ENCODE measurements at places on chromosomes 3 and 15.

DNA sequence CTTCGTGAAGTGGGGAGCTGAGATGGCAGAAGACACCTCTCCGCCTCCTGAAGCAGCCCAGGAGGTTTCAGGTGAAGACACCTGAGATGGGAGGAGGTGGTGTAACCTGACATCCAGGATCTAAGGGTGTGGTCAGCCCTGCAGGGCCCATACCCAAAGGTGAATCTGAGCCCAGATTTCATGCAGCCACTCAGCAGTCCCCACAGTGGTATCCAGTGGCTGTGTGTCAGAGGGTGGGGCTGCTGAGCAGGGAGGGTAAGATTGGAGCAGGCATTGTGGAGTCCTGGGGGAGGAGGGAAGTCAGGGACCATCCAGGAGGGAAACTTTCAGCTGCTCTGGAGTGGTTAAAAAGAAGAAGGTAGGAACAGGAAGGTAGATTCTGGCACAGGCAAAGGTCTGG lies 46.0 kb upstream of the SMAD6 start:
- no peak for DNase-seq

DNA sequence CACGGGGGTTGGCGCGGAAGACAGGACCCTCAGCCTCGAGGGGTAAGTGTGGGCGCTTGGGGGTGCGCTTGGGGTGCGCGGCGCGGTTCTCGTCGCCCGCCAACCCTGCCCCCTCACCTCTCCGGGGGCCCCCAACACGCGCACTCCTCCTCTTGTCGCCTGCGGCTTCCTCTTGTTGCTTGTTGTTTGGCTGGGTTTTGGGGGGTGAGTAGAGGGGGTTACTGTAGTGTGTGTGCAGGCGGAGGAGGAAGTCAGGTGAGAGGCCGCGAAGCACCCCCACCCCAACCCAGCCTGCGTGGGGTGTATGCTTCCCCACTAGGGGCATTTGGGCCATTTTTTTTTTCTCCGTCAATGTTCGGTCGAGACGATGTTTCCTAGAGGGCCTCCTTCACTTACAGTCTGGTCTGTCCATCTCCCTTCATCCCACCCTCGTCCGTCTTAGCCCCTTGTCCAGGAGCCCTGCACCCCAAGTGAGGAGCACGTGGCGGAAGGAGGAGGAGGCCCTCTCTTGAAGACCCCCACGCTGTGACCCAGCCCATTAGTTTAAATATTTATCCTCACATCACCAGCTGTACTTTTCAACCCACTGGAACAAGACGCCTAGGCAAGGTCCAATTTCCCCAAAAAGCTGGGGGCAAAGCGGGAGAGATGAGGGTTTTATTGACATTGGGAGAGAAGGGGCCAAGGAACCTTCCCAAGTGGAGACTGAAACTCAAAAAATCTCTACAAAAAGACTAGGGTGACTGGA lies 20.4 kb upstream of the SATB1 start:
- DNase-seq, result peak; percentile 50

DNA sequence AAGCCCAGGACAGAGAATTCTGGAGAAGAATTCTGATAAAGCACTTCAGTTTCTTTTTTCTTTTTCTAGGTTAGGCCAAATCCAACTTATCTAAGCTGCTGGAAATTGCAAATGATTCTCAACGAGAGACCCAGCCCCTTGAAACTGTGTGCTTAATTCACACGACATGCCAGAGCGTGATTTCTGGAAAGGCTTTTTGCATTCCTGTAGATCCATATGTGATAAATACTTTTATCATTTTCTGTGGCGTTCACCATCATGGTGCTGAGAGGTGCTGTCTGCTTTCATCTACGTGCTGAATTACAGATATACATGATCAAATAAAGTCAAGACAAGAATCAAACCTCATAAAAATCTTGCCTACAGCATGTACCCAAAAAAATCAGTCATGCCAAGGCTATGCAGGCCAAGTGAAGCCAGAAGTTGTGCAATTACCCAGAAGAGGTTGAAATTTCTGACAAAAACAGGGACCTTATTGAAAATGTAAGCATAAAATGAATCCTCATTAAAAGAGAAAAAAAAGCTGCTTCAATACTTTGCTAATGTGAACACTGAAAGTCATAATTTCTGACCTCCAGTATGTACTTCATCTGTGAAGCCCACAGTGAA lies 10.8 kb upstream of the MEF2A start:
- DNase-seq, result no peak

DNA sequence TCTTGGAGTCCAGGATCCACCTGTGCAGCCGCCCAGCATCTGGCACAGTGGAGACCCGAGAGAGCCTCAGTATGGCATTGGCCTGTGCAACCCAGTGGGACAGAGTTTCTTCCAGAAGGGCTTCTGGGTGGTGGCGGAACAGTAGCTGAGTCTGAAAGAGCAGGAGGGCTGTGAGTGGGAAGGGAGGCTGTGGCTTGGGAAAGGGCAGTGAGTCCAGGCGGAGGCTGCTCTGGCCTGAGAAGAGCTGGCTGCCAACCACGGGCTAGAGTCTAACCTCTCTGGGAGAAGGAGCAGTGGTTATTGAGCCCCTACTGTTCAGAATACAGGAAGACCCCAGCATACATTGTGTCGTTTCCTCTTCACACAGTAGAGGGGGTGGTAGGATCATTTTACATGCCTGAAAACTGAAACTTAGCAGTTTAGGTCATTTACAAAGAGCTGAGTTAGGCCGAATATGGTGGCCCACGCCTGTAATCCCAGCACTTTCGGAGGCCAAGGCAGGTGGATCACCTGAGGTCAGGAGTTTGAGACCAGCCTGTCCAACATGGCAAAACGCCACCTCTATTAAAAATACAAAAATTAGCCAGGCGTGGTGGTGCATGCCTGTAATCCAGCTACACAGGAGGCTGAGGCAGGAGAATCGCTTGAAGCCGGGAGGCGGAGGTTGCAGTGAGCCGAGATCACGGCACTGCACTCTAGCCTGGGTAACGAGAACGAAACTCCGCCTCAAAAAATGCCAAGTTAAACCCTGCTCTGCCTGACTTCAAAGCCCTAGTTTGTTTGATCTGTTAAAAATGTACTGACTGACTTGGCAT lies 3.2 kb downstream of the AEN start:
- DNase-seq, result no peak

- DNase-seq, result no peak
Measured at GRCh38 chr15:70430069-70430468, 332.4 kb upstream of the TLE3 start.

GRCh38 chr15:69854521-69855181 lies 243.1 kb downstream of the TLE3 start:
- no peak for DNase-seq

- no peak for DNase-seq
Measured at GRCh38 chr3:128588147-128588546, 62.5 kb downstream of the RPN1 start.

- DNase-seq, result no peak
Measured at GRCh38 chr3:16280671-16281070, 15.7 kb downstream of the OXNAD1 start.

DNA sequence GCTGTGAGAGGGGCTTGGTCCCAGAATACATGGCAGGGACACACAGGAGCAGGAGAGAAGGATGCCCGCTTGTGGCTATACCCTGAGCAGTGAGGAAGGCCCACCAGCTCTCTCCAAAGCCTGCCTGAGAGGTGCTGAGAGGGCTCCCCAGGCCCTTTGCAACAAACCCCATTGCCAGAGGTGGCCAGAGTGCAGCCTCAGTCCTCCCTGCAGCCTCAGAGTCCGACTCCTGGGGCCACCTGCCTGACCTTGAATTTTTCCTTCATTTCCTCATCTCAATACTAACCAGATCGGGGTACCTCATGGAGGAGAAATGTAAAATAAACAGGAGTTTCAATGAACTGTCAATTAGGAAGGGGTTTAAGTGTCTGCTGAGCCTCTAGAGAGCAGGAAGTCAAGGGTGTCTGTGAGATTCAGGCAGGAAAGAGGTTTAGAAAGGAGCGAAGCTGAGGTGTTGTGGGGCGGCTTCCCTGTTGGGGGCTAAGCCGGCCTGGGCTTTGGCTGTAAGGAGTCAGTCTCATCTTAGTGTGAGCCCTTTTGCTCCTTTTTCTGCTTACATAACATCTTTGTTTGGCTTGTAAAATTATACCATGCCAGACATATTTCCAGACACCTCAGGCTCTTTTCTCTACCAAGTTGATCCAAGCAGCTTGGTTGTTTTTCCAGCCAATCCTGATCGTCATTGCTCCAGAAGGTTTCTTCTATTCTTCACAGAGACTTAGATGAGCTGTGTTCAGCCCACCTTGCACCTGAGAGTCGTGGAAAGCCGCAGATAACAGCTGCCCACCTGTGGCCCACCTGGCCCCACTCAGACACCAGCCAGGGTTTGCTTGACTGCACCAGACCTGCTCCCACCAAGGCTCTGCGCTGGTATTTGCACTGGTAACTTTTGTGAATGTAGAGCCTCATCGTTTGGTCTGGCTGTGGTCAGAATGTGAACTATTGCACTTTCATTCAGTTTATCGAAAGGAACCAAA lies 36.7 kb downstream of the CMTM7 start:
- DNase-seq, result no peak

DNA sequence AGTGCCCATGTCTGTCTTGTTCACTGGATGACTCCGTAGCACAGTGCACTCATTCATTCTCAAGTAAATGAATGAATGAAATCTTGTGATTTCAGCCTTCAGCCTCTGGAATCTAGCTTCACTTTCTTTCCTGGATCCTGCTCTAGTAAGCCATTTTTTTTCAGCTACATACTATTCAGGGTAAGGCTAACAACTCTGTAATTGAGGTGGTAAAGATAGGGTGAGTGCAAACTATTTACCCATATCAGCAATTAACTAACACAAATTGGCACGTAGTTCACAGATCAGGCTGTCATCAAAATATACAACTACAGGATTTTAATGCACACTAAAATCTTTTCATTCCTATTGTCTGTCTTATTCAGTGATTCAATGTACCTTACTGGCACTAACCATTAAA lies 195.1 kb upstream of the SLC2A2 start:
- no peak for DNase-seq

DNA sequence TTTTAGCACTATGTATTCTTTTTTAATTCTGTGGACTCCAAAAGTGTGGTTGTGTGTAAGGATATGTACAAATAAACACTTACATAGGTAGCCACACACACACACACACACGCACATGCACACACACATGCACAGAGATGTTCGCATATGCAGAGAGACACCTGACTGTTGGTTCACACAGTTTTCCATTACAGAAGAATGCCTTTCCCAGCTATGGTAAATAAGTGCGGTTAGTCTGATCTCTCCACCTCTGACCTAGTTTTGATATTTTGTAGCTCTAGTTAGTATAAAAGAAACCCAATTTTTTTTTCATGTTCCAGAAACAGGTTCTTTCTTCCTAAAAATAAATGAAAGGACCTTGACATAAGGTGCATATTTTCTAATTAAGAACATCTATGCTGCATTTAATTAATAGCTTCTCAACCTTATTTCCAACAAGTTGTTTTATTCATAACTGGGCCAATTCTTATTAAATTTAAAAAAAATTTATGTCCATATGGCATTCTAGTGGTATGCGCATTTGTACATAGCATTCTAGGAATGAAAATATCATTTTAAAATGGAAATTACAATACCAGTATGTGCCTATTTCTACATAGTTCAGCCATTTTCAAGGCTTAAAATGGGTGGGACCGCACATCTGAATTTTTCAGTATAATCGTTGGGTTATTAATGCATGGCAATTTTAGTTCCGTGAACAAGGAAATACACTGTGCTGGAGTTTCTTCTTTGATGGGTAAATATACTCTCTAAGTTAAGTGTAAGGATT lies 27.2 kb downstream of the TMEM108 start:
- no peak for DNase-seq

- no peak for DNase-seq
Measured at GRCh38 chr3:21645121-21645897, 105.7 kb downstream of the ZNF385D start.

DNA sequence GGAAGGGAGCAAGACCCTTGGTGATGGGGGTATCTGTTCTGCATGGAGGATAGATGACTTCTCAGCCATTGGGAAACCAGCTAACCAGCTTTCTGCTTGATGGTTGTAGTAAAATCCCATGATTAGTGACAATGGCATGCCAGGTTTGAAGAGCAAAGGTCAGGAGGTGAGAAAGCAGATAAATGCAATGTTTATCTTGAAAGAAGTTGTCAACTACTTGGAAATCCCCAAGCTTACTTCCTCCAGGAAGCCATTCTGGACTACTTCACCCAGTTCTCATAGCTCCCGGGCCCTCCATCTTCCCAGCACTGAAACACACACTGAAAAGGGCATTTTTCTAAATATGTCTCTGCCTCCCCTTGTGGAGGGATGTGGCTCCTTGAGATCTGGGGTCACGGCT lies 51.3 kb downstream of the SMAD3 start:
- no peak for DNase-seq

DNA sequence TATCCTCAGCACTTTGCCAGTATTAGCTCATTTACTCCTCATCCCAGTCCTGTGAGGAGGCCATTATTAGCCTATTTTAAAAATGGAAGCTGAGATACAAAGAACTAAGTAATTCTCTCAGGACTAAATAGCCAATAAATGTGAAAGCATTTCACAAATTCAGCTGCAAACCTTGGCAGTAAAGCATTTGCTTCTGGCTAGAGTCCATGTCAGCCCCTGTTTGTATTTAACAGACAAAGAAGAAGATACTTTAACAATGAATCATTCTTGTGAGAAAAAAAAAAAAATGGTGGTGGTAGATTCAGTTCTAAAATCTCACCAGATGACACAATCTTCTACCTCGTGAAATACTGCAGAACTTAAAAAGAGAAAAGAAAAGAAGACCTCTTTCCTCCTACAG lies 85.0 kb upstream of the CNTN6 start:
- DNase-seq, result no peak

- DNase-seq, result no peak
Measured at GRCh38 chr3:123684209-123684608, 99.4 kb upstream of the HACD2 start.

GRCh38 chr15:65927545-65927944 lies 58.3 kb downstream of the RAB11A start:
- DNase-seq, result no peak

DNA sequence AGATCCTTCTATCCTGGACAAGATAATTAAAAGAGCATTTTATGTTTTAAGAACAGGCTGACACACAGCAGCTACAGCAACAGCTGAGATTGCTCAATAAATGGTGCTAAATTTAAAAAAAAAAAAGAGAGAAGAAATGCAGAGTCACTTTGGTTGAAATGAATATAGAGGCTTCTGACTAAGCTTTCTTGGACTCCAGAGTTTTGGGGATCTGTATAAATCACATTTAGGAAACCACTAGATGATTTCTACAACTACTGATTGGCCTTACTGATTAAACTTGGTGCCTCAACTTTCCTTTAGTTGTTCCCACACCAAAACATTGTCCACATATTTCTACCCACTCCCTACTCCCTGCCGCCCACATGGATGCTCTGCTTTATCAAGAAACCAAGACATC lies 132.9 kb upstream of the ZBTB20 start:
- no peak for DNase-seq

GRCh38 chr3:26757978-26758377 lies 135.4 kb downstream of the LRRC3B start:
- DNase-seq, result no peak

GRCh38 chr3:173743111-173743510 lies 345.6 kb downstream of the NLGN1 start:
- DNase-seq, result no peak

- DNase-seq, result no peak
Measured at GRCh38 chr3:123883111-123883510, 1.0 kb downstream of the MYLK start.

Measured in stimulated activated CD8-positive, alpha-beta memory T cell treated with anti-CD3 and anti-CD28 coated beads, Interleukin-12 subunit alpha, Interleukin-12 subunit beta, amount 100 ng/mL, for 1 hour (primary cell).